Activated T-cell treated with anti-CD3 and anti-CD28 coated beads for 1 hour (primary cell): ENCODE measurements at places on chromosomes 7 and 10.

DNA sequence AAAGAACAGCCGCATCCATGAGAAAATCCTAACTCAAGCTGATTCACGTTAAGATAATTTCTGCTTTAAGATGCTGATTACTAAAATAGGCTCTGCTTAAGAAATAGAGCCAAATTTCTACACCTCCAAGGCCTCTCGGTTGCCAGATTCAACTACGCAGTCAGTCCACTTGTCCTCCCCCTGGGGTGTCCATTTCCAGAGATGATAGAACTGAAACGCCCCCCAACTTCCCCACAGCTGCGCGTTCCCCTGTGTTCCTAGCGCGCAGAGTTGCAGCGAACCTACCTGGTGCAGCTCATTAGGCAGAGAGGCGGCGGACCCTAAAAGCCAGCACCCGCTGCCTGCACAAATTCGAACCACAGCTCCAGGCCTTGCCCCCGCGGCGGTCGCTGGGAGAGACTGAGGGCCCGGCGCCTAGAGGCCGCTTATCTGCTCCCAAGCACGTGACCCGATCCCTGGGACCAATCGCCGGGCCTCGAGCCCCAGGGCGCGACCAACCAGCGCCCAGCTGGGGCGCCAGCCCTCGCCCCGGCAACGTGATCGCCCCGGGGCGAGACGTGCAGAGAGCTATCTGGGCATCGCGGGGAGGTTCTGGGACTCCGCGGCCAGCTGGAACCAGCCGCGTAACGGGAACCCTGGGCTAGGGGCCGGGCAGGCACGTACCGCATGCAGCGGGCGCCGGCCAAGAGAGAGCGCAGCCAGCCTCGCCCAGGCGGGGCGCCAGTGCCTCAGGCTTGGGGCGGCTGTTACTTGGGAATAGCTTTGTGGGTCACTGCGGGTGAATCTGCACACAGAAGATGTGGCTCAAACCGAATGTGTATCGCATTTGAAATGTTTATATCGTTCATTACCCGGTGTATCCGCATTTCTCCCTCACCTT, at the start of gene PPP1R3C:
Gene PPP1R3C (minus strand): TSS at position 401 of the 880 bp plus-strand sequence. CDS start 102 bp downstream, at position 299.
- peak; percentile 1 for DNase-seq

- DNase-seq, result no peak
Observed at GRCh38 chr10:19572056-19572455, 244.2 kb upstream of the PLXDC2 start.

- DNase-seq, result no peak
Observed at GRCh38 chr10:113524539-113525490, 28.0 kb upstream of the HABP2 start.

GRCh38 chr7:46191776-46192175, 270.7 kb upstream of the IGFBP3 start:
- no peak for DNase-seq

DNA sequence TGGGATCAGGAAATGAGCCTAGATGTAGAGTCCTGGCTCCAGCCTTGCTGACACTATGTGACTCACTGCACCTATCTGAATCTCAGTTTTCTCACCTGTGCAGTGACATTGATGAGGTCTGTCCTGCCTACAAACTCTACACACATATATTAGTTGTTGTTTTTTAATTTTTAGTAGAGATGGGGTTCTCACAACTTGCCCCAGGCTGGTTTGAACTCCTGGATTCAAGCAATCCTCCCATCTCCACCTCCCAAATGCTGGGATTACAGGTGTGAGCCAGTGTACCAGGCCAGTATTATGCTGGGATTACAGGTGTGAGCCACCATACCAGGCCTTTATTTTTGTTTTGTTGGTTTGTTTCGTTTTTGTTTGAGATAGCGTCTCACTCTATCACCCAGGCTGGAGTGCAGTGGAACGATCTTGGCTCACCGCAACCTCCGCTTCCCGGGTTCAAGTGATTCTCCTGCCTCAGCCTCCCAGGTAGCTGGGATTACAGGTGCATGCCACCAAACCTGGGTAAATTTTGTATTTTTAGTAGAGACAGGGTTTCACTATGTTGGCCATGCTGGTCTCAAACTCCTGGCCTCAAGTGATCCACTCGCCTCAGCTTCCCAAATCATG, 11.8 kb upstream of the DDIT4 start:
- no peak for DNase-seq
